ENCODE measurements at places on chromosomes 1 and 21.

- DNase-seq: no peak
These were observed 712 bp upstream of the LAMB3 start for GRCh38 chr1:209652873-209653401.

DNA sequence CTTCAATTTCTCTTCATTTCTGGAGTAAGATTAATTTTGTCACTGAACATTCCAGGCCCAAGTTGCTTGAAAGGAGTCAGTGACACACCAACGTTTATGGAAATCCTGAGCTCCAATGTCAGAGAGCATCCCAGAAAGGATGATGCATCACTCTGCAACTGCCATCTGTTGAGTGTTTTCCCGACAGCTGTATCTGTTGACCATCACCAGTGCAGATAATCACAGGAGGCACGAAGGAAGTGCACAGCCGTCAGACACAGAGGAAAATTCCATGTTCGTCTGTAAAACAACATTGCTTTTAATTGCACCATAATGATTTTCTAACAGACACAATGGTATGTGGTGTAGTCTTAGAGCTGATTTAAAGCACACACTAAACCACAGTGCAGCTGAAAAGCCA lies 376.7 kb upstream of the ADGRL2 start:
- no peak for DNase-seq

DNA sequence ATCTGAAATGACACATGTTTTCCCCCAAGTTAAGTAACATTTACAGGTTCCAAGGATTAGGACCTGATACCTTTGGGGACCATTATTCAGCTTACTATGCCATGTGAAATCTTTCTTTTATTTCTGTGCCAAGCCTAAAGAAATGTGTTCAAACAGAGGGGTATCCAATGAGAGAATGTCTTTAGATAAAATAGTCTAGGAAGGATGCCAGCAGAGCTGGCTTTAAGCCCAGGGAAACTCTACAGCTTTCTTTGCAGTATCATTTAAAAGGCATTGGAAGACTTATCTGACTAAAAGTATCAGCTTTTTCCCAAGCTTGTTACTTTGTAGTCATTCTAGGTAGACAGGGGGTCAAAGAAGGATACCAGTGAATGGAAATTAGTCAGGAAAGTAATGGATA lies 860.4 kb downstream of the PLA2G4A start:
- no peak for DNase-seq

GRCh38 chr1:65002156-65002507 lies 35.8 kb upstream of the JAK1 start:
- no peak for DNase-seq

GRCh38 chr1:24318615-24319311 lies 394 bp upstream of the GRHL3 start:
- DNase-seq: no peak

- no peak for DNase-seq
These were observed 113.0 kb downstream of the WDR3 start for GRCh38 chr1:118042501-118042900.
